ENCODE measurements at places on chromosomes 3 and 15. TPM values are rescaled to one million over a fixed set of nuclear protein-coding genes. Genes with fewer than 3 reads are reported as not detected.

DNA sequence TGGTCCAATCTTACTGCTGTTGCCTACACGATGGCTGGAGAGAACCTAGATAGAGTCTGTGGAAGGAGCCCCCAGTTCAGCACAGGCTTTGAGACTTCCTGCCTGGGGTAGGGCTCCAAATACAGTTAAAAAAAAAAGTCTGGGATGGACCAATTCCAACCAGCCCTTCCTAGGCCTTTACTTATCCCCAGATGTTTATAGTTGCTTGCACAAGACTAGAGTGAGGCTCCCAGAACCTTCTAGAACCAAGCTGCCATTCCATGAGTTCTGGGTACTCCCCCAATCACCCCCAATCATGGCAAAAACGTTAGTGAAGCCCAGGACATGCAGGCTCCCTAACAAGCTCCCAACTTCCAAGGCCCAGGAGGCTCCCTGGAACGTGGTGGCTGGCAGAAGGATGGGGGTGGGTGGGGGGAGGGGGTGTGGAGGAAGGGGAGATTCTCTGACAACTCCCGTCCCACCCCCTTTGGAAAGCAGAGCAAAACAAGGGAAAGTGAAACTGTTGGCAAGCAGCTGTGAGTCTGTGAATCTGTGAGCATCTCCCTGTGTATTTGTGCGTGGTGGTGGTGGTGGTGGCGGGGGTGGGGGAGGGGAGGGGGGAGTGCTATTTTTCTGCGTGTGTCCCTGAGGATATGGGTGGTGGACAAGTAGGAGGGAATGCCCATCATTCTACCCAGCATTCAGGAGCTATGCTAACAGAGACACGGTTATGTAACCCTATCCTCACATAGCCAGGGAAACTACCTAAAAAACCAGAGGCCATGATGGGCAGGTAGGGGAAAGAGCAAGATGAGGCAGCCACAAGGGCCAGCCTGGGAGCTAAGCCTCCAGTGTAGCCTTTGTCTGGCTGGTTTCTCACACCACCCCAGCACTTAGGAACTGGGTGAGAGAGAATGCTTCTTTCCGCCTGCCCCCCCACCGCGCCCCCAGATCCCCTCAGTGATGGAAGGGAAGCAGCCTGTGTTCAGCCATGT lies 2.0 kb downstream of the MST1R start:
- H3K27ac ChIP-seq: peak overlapping the region; percentile 45
- no peak for DNase-seq
- H3K36me3 ChIP-seq: no peaks in the 10 kb centered on the region
- no peak overlapping the region for H3K4me3 ChIP-seq

- no peaks in the 10 kb centered on the region for H3K4me1 ChIP-seq
- no peak overlapping the region for H3K4me3 ChIP-seq
- no peaks in the 10 kb centered on the region for H3K27me3 ChIP-seq
- H3K27ac ChIP-seq: no peak overlapping the region
Measured at GRCh38 chr15:67042551-67043142, 22.8 kb upstream of the SMAD3 start.

GRCh38 chr15:27336676-27337075 lies 365.7 kb downstream of the GABRG3 start:
- no peaks in the 10 kb centered on the region for H3K27me3 ChIP-seq
- H3K4me1 ChIP-seq: no peaks in the 10 kb centered on the region
- no peak overlapping the region for H3K27ac ChIP-seq
- no peak overlapping the region for H3K4me3 ChIP-seq

Gene SCG3
- total RNA-seq: 0.23 TPM

Gene OR5K2
- total RNA-seq: not detected

Gene GBE1
- total RNA-seq: 15.8 TPM
